ENCODE measurements at places on chromosomes 1 and 21. TPM values are rescaled to one million over a fixed set of nuclear protein-coding genes. Genes with fewer than 3 reads are reported as not detected.

The KDF1 gene
- 23.0 TPM for total RNA-seq

The SLC9C2 gene
- total RNA-seq, result not detected

The PCNT gene
- 43.6 TPM for total RNA-seq

The GSTM5 gene
- total RNA-seq, result not detected

The UMODL1 gene
- total RNA-seq, result not detected

The NUF2 gene
- 37.6 TPM for total RNA-seq

The GPR37L1 gene
- 0.10 TPM for total RNA-seq

The KIAA0319L gene
- 35.6 TPM for total RNA-seq

The BEST4 gene
- 0.52 TPM for total RNA-seq

The TMPRSS2 gene
- 1.1 TPM for total RNA-seq

The PODN gene
- 0.22 TPM for total RNA-seq

The OVAAL gene
- not detected for total RNA-seq

The PRAMEF17 gene
- total RNA-seq, result not detected

The PAQR6 gene
- 10.9 TPM for total RNA-seq

The PRKAA2 gene
- total RNA-seq, result 1.6 TPM

The HES2 gene
- total RNA-seq, result 8.4 TPM

The THRAP3 gene
- 144 TPM for total RNA-seq

The SPATA46 gene
- total RNA-seq, result not detected

The CFAP141 gene
- not detected for total RNA-seq

The CHD1L gene
- total RNA-seq, result 52.0 TPM

The CD1D gene
- not detected for total RNA-seq

The VTCN1 gene
- total RNA-seq, result 0.17 TPM

The UTS2 gene
- total RNA-seq, result 3.0 TPM

The MYOG gene
- total RNA-seq, result not detected

The LCE3E gene
- not detected for total RNA-seq

The MAP10 gene
- total RNA-seq, result not detected

The OPTC gene
- total RNA-seq, result not detected

The SPAG17 gene
- not detected for total RNA-seq

The CD164L2 gene
- 11.6 TPM for total RNA-seq

The SEMA6C gene
- total RNA-seq, result 8.2 TPM

The NDUFV3 gene
- total RNA-seq, result 35.2 TPM

The BLACAT1 gene
- total RNA-seq, result 3.9 TPM

Measured in HCT116 (cell line).